Panc1 (cell line): ENCODE measurements at places on chromosomes 1 and 21.

GRCh38 chr1:87436534-87436933, 107.9 kb downstream of the LMO4 start:
- no peak for DNase-seq

DNA sequence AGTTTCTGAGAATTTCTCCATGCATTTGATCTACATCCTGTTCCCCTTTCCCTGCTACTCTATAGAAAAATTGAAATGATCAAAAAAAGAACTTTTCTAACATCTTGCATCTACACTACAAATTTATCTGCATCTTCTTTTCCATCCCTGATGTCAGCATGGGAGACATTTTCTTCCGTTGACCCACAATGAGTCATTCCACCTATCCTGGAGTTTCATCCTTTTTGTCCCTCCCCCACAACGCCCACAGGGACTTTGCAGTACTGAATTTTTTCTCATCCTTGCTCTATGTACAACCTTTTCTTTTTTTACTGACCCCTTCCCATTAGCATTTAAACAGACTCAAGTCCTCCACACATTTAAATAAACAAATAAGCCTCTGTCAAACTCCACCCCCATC, 112.2 kb upstream of the MROH9 start:
- no peak for DNase-seq

- DNase-seq, result no peak
These were observed 5.6 kb downstream of the CAMK2N1 start for GRCh38 chr1:20480243-20480944.

GRCh38 chr1:27348861-27349783, 7.3 kb downstream of the SYTL1 start:
- DNase-seq, result no peak

DNA sequence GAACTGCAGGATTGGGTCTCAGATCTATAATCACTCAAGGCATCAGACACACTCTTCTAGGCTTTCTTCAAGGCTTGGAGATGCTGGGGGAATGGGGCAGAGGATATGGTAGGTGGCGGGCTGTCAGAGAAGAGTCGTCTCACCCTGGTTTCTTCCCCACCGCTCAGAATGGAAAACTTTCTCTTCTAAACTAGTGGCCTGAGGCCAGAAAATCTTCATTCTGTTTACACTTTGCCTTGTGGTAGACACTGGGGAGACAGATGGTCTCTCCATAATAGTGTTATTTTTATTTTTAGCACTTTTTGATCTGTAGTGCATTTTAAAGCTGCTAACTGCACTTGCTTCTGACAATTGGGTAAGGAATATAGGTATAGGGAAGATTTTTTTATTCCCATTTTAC, 2.6 kb downstream of the PRELP start:
- DNase-seq, result no peak

DNA sequence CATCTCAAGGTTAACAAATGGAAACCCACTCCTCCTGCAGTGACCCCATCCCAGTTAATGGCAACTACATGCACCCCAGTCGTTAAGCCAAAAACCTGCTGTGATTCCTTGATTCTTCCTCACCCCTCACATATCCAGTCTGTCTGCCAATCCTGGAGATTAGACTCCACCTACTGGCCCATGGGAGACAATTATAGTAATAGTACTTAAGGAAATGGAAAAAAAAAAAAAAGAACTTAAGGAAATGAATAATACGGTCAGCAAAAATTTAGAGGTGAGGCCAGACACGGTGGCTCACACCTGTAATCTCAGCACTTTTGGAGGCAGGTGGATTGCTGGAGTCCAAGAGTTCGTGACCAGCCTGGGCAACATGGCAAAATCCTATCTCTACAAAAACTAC, 7.0 kb downstream of the NOL9 start:
- DNase-seq, result no peak

DNA sequence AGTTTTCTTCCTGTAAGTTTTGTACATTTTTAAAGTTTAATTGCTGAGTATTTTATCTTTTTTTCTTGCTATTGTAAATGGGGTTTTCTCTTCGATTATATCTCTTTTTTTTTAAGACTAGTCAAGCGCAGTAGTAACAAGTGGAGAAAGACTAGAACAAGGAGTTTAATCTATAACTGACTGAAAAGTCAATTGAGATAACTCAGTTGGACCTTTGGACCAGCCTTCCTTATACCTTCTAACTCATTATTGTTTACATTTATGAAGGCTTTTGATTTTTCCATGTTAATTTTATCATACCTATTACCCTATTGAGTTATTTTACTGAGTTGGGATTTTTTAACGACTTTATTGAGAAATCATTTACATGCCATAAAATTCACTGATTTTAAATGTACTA, 81.2 kb downstream of the SMYD3 start:
- DNase-seq, result no peak

DNA sequence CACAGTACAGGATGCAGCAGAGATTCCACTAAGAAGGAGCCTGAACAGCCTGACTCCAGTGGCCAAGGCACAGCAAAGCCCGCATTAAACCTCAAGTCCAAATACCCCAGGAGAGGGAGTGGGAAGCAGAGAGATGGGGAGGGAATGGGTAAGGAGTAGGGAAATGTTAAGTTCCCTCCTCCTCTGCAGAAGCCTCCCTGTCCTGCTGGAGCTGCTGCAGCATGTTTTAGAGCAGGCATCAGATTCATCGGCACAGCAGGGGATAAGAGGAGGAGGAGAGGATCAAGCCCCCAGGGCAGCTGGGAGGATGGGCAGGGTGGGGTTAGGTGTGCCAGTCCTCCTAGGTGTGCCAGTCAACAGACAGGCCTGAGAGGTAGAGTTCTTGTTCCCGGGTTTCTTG, 709.7 kb downstream of the PTPRU start:
- no peak for DNase-seq

DNA sequence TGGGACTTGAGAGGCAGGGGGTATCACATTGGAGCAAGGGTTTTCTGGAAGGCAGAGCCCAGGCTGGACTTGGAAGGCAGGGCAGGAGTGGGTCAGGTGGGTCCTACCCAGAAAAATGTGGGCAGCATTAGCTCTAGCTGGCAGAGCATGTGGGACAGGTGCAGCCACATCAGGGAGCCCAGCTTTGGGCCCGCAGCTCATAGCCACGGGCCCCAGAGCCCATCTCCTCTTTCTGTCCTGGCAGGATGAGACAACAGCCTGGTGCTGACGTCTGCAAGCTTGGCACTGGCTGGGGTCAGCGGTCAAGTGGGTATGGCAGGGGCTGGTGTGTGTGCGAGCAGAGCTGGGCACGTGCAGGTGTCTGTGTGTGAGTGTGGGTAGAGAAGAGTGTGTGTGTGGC, 154.7 kb downstream of the GRIK3 start:
- no peak for DNase-seq

DNA sequence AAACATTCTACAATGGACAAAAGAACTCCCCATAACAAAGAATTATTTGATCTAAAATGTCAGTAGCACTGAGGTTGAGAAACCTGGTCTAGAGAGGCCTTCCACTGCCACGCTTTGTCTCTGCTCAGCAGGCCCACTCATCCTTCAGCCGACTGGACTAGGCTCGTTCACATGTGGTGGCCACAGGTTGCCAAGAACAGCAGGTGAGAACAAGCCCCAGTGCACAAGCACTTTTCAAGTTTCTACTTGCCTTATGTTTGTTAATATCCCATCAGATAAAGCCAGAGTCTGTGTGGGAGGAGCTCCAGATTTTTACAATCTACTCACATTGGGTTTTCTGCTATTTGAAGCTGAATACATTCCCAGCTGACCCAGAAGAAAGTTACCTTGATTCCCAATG, 9.1 kb upstream of the EFHD2 start:
- DNase-seq, result no peak

DNA sequence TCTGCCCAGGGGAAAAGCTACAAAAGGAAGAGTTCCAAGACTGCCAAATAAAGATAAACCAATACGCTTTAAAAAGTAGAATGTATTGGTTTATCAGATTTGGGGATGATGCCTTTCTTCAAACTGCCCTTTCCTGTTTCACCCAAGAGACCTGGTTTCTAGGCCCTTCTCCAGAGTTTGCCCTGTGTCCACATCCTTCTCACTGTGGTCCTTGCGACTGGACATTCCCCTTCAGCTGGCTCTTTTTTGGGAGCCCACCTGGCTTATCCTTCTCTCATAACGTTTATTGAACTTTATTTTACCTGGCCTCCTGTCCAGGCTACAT, 490 bp upstream of the CZIB start:
- no peak for DNase-seq

GRCh38 chr1:919271-919872, 4.4 kb upstream of the SAMD11 start:
- DNase-seq, result no peak

DNA sequence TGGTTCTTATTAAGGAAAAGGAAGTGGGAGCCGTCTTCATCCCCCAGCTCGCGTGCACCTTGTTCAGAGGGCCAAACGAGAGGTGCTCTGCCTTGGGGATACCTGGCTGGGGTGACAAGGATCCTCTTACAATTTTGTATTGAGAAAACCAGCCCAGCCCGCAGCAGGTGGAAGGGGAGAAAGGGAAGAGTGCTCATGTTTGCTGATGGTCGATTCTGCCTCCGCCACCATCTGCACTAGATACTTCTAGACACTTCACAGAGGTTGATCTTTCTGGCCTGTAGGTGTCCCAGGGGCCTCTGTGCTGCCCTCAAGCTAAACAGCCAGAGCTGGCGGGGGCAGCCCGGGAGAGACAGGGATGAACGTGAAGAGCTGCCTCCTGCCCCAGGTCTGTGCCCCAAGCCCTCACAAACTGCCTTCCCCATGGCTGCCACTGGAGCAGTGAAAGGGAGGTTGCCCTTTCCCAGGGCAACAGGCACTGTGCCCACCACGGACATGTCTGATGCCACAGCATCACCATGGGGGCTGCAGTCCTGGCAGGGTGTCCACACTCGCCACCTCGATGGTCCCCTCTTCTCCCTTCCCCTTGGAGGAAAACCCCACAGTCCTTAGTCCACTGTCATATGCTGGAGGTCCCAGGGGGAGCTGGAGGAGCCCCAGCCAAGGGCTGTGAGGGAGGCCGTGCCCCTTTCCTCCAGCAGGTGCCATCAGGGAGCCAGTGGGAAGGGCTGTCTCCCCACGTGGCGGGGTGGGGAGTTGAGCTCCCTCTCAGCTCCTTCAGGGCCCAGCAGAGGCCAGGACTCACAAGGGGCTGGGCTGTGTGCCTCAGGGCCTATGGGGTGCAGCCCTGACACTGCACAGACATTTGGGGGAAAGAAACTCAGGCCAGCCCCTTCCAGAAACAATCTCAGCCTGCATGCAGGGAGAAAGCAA, 8.1 kb downstream of the ADPRS start:
- no peak for DNase-seq

DNA sequence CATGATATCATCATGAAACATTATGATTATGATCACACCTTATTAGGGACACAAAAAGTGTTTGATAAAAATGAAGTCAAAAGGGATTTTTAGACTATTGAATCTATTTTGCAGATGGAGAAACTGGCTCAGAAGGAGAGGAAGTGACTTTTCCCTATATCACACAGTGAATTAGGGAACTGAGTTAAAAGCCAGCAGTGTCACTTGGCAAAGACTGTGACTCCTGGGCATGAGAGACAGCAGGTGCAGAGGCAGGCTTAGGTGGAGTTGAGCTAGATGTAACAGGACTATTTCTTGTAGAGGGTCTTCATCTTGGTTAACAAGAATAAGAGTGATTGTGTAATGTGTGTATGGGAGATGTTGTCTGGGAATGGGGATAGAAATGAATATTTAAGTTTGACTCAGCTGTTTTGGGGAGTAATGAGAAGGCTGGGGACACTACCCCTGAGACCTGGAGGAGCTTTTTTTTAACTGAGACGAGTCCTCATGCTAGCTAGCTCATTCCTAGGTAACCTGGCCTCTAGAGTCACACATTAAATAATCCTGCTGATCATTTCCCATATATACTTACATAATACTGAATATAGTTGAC, 1.0 kb upstream of the CD84 start:
- no peak for DNase-seq

- no peak for DNase-seq
These were observed 6.6 kb upstream of the TMEM51 start for GRCh38 chr1:15146971-15147376.

- no peak for DNase-seq
These were observed 1.0 kb downstream of the TRMT1L start for GRCh38 chr1:185155600-185156287.

DNA sequence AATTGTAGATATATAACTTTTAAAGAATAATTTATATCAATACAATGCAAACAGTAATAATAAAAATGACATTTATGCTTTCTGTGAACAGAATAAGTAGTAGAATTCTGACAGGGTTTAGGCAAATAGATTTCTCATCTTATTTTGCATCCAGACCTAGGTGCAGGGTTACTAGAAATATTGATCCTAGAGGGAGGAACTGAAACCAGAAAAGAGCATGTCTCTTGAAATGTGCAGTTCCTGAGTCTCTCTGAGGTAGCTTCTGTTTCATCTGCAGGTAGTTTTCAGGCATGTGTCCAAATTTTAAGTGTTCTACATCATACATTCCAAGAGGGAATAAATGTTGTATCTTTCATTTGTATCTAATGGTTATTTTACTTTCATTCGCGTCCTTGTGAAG, 631.9 kb upstream of the ADGRL4 start:
- no peak for DNase-seq

- no peak for DNase-seq
These were observed 8.0 kb downstream of the SDHB start for GRCh38 chr1:17045634-17046333.

DNA sequence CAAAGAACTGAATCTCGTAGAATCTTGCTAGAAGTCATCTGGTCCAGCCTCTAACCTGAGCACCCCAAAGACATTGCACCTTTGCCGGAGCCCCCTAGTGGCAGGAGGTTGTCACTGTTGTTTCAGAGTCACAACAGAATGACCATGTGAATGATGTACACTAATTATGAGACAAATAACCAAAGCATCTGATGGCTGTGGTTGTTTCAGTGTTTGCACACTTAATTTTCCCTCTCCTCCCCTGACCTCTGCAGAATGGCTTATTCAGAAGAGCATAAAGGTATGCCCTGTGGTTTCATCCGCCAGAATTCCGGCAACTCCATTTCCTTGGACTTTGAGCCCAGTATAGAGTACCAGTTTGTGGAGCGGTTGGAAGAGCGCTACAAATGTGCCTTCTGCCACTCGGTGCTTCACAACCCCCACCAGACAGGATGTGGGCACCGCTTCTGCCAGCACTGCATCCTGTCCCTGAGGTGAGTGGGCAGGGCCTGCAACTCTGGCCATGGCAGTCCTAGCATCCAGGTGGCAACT, 26.4 kb downstream of the TRAF5 start:
- no peak for DNase-seq

- no peak for DNase-seq
These were observed 4.5 kb upstream of the ERVH48-1 start for GRCh38 chr21:42929969-42930368.

- DNase-seq, result peak; percentile 35
These were observed 46.7 kb upstream of the PCBP3 start for GRCh38 chr21:45596704-45597318.

DNA sequence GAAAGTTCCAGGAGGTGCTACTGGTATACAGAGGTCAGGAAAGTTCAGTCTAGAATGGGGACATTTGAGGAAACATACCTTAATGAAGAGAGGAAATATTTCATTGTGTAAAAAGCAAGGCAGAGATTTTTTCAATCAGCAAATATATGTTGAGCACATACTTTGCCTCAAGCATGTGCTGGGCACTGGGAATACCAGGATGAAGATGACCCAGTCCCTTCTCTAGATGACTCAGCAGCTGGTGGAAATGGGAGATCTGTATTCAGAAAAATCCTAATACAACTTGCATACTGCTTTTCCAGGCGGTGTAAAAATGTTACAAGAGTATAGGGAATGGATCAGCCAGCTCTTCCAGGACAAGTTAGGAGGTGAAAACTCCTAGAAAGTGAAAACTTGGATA, 229.3 kb downstream of the FGGY start:
- DNase-seq, result no peak

GRCh38 chr1:107950464-107950863, 14.5 kb downstream of the VAV3 start:
- no peak for DNase-seq
